Renal cortical epithelial cell (primary cell): ENCODE measurements at places on chromosomes 13 and 19.

DNA sequence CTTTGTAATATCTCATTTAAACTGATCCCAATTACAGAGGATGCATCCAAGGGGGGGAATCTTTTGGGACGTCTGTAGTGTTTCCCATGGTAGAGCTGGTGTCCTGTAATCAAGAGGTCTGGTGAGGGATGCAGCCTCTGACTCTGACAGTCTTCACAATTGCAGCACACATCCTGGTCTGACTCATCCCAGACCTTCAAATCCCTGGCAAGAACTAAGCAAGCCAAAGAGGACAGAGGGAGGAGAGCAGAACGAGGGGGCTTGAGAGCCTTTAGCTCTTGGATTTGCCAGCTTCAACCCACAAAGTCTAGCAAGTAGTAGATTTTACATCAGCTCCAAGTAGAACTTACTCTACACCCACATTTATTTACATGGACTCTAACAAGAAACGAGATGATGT is 17.3 kb upstream of the FCGBP start:
- DNase-seq = peak; percentile 69

- no peak for DNase-seq
Measured at GRCh38 chr19:45505996-45506245, 1.4 kb upstream of the VASP start.

GRCh38 chr13:31978021-31978420 is 53.6 kb upstream of the FRY start:
- peak; percentile 56 for DNase-seq

- DNase-seq = no peak
Measured at GRCh38 chr13:45373162-45373547, 32.2 kb upstream of the TPT1 start.

- no peak for DNase-seq
Measured at GRCh38 chr13:110449219-110450015, 112.1 kb downstream of the RAB20 start.

DNA sequence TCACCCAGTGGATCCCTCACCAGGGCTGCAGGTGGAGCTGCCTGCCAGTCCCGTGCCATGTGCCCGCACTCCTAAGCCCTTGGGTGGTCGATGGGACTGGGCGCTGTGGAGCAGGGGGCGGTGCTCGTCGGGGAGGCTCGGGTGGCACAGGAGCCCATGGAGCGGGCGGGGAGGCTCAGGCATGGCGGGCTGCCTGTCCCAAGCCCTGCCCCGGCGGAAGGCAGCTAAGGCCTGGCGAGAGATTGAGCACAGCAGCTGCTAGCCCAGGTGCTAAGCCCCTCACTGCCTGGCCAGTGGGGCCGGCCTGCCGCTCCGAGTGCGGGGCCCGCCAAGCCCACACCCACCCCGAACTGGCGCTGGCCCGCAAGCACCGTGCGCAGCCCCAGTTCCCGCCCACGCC is 16.8 kb upstream of the B3GLCT start:
- no peak for DNase-seq

GRCh38 chr13:109816112-109816807 is 29.9 kb upstream of the IRS2 start:
- peak; percentile 89 for DNase-seq

GRCh38 chr19:49938662-49939061 is 9.4 kb upstream of the NUP62 start:
- no peak for DNase-seq

DNA sequence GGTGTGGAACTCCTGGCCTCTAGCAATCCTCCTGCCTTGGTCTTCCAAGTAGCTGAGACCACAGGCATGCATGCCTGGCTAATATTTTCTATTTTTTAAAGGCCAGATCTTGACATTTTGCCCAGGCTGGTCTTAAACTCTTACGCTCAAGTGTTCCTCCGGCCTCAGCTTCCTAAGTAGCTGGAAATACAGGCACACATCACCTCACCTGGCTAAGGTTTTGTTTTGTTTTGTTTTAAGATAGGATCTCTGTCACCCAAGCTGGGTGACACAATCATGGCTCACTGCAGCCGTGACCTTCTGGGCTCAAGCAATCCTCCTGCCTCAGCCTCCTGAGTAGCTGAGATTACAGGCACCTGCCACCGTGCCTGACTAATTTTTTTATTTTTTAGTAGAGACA is 5.5 kb upstream of the RLN3 start:
- DNase-seq = no peak

GRCh38 chr13:98207416-98207815 is 30.3 kb upstream of the RNF113B start:
- DNase-seq = peak; percentile 81

- DNase-seq = no peak
Measured at GRCh38 chr19:2973229-2973628, 4.1 kb upstream of the TLE6 start.

DNA sequence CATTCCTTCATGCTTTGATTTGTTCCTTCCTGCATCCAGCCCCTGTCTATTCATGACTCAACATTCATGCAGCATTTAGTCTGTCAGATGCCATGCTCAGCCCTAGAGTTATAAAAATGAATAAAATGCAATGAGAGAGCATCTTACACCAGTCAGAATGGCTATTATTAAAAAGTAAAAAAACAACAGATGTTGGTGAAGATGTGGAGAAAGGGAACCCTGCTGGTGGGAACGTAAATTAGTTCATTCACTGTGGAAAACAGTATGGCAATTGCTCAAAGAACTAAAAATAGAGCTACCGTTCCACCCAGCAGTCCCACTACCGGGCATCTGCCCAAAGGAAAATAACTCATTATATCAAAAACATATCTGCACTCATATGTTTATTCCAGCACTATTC is 70.0 kb upstream of the GTF3A start:
- no peak for DNase-seq

- no peak for DNase-seq
Measured at GRCh38 chr19:41926028-41926762, 2.1 kb downstream of the ERFL start.

DNA sequence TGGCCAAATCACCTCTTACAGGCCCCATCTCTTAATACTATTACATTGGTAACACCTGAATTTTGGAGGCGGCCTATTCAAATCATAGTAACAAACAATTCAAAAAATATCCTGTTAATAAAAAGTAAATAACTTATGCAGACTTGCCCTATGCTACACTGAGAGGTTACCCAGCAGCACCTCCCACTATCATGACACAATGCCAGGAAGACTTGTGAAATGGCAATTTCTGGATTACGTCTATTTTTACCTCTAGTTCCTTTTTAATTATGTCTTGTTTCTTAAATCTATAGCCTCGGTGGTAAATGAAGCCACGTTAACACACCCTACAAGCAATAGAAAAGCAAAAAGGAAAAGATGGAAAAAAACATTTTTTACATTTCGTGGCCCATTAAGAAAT is 6.2 kb upstream of the DZIP1 start:
- DNase-seq = no peak

- DNase-seq = peak; percentile 4
Measured at GRCh38 chr13:76600081-76600480, 286.1 kb downstream of the KCTD12 start.

DNA sequence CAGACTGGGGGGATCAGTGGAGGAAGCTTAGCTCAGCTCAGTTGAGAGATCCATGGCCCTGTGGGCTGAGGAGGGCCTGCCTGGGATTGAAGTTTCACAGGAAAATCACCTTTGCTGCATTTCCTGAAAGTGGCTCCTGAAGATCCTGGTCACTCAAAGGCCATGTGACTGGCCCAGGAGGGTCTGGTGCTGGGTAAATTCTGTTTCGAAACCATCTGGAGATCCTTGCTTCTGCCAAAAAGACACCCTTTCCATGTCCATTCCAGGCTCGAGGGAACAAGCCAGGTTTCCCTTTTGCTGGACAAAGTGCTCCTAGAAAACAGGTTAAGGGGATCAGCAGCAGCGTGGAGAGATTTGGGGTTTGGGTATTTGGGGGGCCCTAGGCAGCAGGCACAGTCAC is 293.3 kb downstream of the ZNF536 start:
- DNase-seq = no peak

- DNase-seq = no peak
Measured at GRCh38 chr13:41541142-41541938, 84.0 kb downstream of the RGCC start.

DNA sequence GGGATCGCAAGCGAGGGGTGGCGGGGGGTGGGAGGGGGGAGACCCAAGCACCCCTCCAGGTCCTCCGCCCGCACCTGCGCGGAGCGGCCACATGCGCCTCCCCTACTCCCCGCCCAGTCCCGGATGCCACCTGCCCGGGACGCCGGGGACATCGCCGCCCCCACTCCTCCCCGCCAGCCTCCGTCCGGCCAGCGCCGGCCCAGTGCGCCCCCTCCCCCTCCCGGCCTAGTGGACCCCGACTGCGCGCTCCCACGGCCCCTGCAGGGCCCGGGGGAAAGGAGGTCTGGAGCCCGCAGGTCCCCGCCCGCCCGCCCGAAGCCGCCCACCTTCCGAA is 263 bp downstream of the RHPN2 start:
- DNase-seq = no peak

GRCh38 chr19:45151320-45151719 is 9.5 kb downstream of the NKPD1 start:
- no peak for DNase-seq

- DNase-seq = peak; percentile 79
Measured at GRCh38 chr19:10936661-10937084, 8.1 kb downstream of the TIMM29 start.

DNA sequence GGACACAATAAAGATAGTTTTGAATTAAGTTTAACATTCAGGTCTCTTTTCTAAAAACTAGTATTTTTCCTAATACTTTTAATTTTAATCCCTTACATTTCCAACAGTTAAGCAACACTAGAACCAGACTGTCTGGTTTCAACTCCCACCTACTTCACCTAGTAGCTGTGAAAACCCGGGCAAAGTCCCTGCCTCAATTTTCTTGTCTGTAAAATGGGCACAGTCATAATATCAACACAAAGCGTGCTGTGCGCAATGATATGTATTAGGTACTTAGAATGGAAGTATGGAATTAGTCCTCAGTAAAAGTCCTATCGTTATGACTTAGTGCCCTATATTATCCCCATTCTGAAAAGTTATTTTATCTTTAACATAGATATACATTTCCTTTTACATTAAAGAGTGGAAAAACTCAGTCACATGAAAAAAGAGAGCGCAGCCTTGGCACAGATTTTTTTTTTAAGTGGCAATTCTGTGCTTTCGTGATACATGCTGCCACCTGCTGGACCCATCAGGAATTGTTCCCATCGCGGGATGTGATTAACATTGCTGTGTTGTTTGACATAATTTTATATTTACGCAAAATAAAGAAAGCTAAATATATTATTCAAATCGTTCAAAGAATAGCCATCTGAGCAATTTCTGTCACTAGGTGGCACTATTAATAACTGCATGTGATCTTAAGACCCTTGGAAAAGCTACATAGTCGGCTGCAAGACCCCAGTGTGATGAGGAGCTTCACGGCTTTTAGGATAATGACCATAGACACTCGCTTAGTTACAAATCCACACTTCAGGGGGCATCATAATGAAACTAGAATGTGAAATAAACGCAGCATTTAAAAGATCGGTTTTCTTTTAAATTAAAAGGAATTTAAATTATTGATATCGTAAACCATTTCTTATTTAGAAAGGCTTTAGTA is 59.9 kb downstream of the LIG4 start:
- peak; percentile 31 for DNase-seq

GRCh38 chr19:38384209-38385027 is 3.4 kb downstream of the GGN start:
- DNase-seq = no peak

GRCh38 chr19:41441321-41441945 is 1.5 kb upstream of the ERICH4 start:
- no peak for DNase-seq

DNA sequence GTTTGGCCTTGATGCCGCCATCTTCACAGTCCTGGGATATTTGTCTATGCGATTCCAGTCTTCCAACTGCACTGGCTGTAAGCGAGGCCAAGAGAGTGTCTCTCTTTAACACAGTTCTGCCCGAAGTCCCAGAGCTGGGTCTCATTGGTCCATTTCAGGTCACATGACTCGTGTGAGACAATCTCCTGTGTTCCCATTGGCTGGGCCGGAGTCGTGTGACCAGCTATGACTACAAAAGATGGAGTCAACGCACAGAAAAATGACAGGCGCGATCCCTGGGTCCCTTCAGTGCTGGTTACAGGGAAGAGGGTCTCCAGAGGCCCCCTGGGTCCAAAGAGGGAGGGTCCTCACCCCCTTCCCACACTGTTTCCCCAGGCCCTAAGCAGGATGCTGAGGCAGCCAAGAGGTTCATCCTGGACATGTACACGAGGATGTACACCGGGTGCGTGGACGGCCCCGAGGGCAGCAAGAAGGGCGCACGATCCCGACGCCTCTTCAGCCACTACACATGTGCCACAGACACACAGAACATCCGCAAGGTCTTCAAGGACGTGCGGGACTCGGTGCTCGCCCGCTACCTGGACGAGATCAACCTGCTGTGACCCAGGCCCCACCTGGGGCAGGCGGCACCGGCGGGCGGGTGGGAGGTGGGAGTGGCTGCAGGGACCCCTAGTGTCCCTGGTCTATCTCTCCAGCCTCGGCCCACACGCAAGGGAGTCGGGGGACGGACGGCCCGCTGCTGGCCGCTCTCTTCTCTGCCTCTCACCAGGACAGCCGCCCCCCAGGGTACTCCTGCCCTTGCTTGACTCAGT is 15.9 kb upstream of the S1PR4 start:
- DNase-seq = no peak

DNA sequence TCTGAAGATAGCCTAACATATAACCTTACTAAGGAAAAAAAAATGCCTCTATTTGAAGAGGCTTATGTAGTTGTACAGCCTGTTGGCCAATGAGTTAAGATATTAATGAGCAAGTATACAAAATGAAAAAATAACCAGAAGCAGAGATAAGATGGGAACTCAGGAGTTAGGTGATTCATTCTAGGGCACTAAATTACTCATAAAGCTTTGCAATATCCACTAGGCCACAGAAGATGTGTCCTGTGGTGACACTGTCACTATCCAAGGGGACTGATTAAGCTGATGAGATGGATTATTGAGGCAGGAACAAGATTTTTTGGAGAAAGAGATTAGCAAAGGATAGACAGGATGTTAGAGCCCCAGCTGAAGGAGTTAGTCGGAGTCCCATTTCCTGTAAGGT is 99.6 kb downstream of the LIG4 start:
- no peak for DNase-seq

DNA sequence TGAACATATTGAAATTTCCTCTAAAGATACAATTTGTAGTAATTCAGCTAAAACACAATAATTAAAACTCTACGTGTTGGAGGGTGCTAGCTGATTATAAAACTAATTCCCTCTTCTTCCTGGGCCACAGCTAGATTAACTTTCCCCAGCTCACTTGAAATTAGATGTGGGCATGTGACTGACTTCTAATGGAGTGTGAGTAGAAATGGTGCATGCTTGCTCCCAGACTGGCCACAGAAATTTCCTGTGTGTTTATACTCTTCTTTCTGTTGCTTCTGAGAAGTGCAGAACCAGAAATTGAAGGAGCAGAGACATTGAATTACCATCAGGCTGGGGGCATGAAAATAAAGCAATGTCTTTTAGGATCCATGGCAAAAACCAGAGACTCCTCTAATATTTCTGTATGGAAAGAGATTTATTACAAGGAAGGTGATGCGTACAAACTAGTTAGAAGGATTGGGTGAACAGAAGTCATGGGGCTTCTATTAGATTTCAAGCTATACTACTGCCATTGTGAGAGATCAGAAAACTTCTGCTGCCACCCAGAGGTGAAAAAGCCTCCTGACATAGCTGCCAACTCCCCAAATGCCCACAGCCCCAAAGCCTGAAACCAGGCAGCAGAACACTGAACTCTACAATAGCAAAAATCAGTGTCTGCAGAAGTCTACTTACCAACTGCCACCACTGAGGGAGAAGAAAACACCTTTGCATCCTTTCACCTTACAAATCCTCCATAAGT is 379.2 kb upstream of the MIR17HG start:
- DNase-seq = peak; percentile 65
